ENCODE measurements at places on chromosomes 2 and 18. TPM values are rescaled to one million over a fixed set of nuclear protein-coding genes. Genes with fewer than 3 reads are reported as not detected.

The CYS1 gene
- total RNA-seq = 0.33 TPM

The IL1RN gene
- not detected for total RNA-seq

The FAM237A gene
- total RNA-seq = not detected

The TRIM43B gene
- 0.33 TPM for total RNA-seq

The FRZB gene
- under 0.01 TPM for total RNA-seq

The TTN gene
- total RNA-seq = 3.3 TPM

The PLCD4 gene
- total RNA-seq = 2.9 TPM

The ALPG gene
- not detected for total RNA-seq

The XIRP2 gene
- total RNA-seq = 0.33 TPM

The TUBA3D gene
- total RNA-seq = not detected

The EVX2 gene
- total RNA-seq = not detected

The SCN2A gene
- total RNA-seq = not detected

The ROCK1 gene
- 38.2 TPM for total RNA-seq

The ST3GAL5 gene
- total RNA-seq = 13.4 TPM

The IL36A gene
- not detected for total RNA-seq

The GKN1 gene
- total RNA-seq = not detected

The TMEM150A gene
- total RNA-seq = 11.8 TPM

The NAT8 gene
- total RNA-seq = not detected

The TDRD15 gene
- total RNA-seq = not detected

The TSPYL6 gene
- total RNA-seq = 0.10 TPM

The MLPH gene
- not detected for total RNA-seq

The CFAP221 gene
- total RNA-seq = not detected

Data from vein endothelial cell (primary cell).